RCC 7860 (cell line): ENCODE measurements at places on chromosomes 4 and X.

DNA sequence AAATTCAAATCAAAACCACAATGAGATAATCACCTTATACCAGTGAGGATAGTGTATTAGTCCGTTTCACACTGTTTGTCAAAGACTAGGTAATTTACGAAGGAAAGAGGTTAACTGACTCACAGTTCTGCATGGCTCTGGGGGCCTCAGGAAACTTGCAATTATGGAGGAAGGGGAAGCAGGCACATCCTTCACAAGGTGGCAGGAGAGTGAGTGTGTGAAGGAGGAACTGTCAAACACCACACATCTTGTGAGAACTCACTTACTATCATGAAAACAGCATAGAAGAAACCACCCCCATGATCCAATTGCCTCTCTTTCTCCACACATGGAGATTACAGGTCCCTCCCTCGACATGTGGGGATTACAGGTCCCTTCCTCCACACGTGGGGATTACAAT lies 54.7 kb upstream of the TRPC5 start:
- DNase-seq: no peak

GRCh38 chr4:82360298-82361177 lies 13.3 kb downstream of the HNRNPD start:
- DNase-seq: no peak

DNA sequence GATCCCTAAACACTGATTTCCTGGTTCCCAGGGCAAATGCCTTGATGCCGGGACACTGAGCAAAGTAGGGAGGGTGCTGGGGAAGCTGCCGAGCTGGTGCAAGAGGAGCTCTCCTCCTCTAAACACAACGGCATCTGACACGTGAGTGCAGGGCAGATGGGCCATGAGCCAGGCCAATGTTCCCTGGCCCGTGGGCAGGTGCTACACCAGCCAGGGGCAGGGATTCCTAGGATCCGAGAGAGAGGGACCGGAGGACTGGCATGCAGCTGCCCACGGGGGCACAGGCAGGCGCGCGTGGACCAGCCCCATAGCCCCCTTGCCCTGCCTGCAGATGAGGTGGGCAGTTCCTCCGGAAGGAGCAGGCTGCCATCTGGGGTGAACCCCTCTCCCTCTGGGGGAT lies 66.8 kb upstream of the AFAP1 start:
- DNase-seq: no peak

GRCh38 chrX:132743086-132743485 lies 215.3 kb downstream of the HS6ST2 start:
- no peak for DNase-seq

- DNase-seq: peak; percentile 14
Measured at GRCh38 chr4:44760142-44760898, 34.0 kb upstream of the GNPDA2 start.

GRCh38 chr4:46586566-46586965 lies 196.6 kb upstream of the GABRA2 start:
- no peak for DNase-seq
